ENCODE measurements at places on chromosomes 4 and X.

DNA sequence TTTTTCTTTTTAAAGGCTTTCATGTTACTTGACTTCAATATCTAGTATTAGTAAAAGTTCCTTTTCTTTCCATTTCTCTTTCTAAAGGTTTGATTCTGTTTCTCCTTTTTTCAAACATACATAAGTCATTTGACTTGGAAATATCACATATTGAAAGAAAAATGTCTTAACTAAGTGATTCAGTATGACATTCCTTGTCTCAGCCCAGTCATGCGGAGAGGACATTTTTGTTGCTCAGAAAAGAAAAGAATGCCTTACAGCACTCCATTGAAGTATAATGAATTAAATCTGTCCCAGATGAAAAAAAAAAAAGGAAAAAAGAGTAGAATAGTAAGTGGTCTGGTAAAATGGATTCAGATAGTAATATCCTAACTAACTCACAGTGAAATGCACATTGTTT, 466.1 kb downstream of the ADGRL3 start:
- no peak for DNase-seq

DNA sequence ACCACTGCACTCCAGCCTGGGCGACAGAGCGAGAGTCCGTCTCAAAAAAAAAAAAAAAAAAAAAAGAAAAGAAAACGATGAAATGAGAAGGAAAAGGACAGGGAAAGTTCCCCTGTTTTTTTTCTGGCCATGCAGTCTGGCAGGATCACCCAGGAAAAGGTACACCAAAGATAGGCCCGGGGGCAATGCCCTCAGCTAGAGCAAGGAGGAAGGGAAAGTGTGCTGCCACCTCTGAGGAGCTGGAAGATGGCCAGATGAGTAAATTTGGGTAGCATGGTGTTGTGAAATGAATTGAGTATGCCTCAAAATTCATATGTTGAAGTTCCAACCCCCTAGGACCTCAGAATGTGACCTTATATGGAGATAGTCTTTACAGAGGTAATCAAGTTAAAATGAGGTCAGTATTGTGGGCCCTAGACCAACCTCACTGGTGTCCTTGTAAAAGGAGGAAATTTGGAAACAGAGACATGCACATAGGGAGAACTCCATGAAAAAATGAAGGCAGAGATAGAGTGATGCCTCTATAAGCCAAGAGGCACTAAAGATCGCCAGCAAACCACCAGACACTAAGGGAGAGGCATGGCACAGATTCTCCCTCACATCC, 28.9 kb downstream of the MAOB start:
- DNase-seq, result no peak

DNA sequence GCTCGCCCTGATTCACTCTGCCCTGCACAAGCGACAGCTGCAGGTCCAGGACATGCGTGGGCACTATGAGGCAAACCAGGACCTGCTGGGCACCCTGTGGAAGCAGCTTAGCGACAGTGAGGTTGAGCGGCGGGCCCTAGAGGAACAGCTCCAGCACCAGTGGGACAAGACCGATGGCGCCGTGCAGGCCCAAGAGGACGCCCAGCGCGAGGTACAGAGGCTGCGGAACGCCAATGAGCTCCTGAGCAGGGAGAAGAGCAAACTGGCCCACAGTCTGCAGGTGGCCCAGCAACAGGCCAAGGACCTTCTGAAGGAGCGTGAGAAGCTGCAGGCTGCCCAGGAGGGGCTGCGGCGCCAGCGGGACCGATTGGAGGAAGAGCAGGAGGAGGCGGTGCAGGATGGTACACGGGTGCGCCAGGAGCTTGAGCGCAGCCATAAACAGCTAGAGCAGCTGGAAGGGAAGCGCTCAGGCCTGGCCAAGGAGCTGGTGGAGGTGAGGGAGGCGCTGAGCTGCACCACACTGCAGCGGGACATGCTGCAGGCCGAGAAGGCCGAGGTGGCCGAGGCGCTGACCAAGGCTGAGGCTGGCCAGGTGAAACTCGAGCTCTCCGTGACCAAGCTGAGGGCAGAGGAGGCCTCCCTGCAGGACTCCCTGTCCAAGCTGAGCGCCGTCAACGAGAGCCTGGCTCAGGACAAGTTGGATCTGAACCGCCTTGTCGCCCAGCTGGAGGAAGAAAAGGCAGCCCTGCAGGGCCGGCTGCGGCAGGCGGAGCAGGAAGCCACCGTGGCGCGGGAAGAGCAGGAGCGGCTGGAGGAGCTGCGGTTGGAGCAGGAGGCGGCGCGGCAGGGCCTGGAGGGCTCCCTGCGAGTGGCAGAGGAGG, 12.8 kb downstream of the SMIM10L2A start:
- DNase-seq, result no peak

DNA sequence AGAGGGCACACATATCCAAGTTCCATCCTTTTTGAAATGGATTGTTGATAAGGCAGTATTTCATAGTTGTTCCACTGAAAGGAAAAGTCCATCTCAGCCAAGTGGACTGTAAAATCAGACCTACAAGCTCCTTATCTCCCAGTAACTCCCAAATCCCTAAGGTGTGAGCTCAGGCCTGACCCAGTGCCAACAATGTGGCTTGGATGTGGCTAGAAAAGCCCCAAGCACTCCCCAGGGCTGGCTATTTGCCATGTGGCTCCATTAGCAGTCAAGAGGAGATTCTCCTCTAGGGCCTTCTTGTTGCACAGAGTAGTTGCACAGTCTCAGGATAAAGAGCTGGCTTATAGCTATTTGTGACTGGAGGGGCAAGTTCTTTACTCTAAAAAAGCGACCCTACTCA, 25.0 kb upstream of the DGKK start:
- DNase-seq, result no peak

DNA sequence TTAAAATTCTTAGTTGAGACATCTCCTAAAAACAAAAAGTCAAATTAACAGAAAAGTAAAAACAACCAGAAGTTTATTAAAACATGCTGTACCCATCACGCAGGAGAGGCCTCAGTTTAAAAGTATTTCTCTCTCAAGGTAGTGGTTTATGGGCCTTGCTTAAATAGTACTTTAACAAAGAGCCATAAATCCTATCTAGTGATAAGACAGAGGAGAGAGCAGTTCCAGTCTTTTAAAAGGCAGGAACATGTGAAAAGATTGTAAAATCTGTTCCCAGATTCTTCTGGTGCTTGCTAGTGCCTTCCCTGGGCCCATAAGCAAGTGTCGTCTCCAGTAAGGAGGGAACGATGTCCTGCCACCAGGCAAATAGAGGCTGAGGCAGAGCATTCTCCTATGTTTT, 476.3 kb upstream of the ADGRL3 start:
- DNase-seq, result no peak

- no peak for DNase-seq
Measured at GRCh38 chrX:74162199-74162598, 141.8 kb upstream of the ZCCHC13 start.

GRCh38 chr4:169791062-169791461, 33.3 kb upstream of the HPF1 start:
- no peak for DNase-seq

DNA sequence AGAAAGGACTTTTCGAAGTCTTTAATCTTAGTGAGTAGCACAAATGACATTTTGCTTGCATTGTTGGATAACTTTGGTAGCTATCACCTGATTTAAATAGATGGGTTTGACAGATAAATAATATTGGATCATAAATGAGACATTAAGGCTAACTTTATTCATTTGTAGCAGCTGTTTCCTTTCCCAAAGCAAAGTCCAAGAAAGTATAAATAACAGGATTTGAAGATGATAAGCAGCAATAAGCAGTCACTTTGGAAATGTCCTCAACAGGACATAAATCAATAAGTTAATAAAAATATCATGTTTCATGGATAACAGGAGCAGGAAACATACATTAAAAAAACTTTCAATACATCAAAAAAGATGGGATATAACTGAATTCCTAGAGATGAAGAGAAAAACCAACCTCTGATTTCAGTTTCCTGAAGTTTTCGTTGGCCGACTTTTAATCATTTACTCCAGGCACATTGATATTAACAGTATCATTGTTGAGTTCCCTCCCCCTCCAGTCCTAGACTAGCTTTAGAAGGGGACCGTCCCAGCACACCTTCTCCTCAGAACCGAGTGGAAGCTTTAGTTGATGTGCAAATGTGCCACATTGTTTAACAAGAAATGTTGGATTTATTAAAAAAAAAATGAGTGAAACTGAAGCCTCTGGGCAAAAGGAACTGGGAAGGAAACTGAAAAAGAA, 169.9 kb upstream of the AGA start:
- no peak for DNase-seq

DNA sequence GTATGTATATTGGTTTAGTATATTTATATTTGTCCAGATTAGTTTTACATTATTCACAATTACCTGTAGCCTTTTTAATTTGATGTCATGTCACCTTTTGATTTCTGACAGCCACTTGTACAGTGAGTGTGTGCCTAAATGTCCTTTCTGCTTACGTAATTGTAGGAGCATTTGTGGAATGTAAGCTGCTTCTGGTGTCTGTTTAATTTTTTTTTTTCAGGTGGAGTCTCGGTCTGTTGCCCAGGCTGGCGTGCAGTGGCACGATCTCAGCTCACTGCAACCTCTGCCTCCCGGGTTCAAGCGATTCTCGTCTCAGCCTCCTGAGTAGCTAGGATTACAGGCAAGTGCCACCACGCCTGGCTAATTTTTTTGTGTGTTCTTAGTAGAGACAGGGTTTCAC, 91.2 kb upstream of the XAGE2 start:
- no peak for DNase-seq

GRCh38 chrX:15812192-15812938, 22.1 kb downstream of the ZRSR2 start:
- no peak for DNase-seq

GRCh38 chr4:173532725-173533511, 2.9 kb upstream of the HAND2 start:
- DNase-seq, result no peak

GRCh38 chr4:38762560-38762959, 20.2 kb downstream of the TLR10 start:
- no peak for DNase-seq

DNA sequence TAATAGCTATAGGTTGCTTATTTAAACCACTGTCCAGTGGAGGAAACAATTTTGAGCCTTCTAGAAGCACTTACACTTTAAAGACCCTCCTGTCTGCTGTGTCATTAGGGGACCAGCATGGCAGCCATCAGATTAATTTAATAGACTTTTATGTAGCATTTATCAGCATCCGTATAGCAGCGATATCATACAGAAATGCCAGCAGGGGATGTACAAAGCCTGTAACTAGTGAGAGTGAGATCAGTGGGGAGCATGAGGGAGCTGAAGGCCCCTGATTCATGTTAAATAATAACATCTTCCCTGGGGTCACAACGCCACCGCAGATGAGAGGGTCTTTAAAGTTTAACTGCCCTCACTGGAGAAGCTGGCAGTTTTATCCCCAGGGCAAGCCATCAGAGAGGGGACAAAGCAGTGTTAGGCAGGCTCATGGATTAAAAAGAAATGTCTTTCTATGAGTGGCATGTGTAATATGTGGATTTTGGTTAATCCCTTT, 144.7 kb downstream of the PDGFRA start:
- no peak for DNase-seq

GRCh38 chr4:74016068-74016467, 17.6 kb upstream of the CXCL5 start:
- no peak for DNase-seq

GRCh38 chr4:110781944-110782343, 159.1 kb upstream of the PITX2 start:
- DNase-seq, result no peak

DNA sequence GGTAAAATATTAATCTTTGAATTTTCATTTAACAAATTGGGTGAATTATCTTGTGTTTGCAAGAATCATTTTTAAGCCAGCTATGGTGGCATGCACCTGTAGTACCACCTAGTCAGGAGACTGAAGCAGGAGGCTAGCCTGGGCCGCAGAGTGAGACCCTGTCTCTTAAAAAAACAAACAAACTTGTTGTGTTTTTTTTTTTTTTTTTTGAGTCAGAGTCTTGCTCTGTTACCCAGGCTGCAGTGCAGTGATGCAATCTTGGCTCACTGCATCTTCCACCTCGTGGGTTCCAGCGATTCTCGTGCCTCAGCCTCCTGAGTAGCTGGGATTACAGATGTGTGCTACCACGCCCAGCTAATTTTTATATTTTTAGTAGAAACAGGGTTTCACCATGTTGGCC, 2.2 kb downstream of the TXLNG start:
- no peak for DNase-seq

DNA sequence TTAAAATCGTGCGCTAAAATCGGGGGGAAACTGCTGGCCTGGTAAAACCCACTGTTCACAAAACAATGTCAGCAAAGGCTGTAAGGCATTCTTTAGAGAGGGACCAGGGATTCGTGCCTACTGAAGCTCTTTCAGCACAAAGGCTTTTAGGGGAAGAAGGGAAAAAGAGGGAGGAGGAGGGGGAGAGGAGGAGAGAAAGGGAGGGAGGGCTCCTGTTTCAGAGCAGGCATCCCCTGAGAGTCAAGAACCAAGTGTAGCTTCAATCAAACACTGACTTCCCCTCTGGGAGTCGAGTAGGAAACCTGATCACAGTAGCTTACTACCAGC, 9.5 kb downstream of the BCOR start:
- DNase-seq, result no peak

- DNase-seq, result no peak
Measured at GRCh38 chrX:129097668-129098067, 425.6 kb downstream of the SMARCA1 start.

DNA sequence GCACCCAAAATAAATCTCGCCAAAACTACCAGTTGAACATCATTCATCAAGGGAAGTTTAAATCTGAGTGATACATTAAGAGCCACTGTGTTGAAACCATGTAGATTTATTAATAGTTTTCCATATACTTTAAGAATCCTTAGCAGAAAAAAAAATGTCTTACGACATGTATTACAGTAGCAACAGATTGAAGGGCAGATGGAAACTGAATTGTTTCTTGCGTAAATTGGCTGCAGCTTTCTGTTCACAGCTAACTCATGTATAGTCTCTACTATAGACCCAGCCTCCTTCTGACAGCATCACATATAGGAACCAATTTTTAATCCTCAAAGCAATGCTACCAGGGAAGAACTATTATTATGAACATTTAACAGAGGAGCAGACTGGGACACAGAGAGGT, 195.2 kb upstream of the PUDP start:
- DNase-seq, result no peak

DNA sequence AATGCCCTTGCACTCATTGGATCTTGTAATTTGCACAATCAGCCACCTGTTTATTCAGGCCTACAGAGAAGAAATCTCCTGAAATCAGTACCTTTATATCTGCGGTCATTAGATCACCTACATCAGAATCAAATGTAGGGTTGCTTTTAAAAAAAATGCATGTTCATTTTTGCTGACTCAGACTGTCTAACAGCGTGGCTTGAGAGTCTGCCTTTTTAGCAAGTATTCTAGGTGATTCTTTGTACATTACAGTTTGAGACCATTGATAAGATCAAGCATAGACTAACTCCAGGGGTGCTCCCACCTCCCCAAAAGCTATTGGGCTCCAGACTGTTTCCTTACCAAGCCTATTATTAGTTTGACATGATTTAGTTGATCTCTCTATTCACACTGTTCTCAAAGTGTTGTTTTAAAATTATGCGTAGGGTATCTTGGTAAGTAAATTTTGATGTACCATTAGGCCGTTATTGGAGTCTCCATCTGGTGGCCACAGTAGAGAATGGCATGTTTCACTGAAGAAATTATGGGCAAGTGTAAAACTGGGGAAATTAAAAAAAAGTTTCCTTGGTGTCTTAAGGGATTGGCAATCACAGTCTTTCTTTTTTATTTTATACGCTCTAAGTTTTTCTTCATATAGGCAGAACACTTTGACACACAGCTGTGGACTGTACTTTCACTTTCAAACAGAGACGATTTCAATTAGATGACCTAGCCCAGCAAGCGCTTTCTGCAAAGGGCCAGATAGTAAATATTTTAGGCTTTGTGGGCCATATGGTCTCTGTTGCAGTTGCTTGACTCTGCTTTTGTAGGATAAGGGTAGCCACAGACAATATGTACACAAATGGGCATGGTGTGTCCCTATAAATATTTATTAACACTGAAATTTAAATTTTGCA, 33.7 kb upstream of the MSL3 start:
- DNase-seq, result no peak
